HepG2 (cell line): ENCODE measurements at places on chromosomes 2 and 18. TPM values are rescaled to one million over a fixed set of nuclear protein-coding genes. Genes with fewer than 3 reads are reported as not detected.

The CD302 gene
- polyA plus RNA-seq = 15.6 and 16.0 TPM in 2 replicates

The CNTNAP5 gene
- not detected in 2 replicates for polyA plus RNA-seq

The MRO gene
- not detected in 2 replicates for polyA plus RNA-seq

The LIPG gene
- 0.96 and 4.6 TPM in 2 replicates for polyA plus RNA-seq

The FNDC4 gene
- 17.4 and 26.3 TPM in 2 replicates for polyA plus RNA-seq

The RETREG2 gene
- polyA plus RNA-seq = 134 and 137 TPM in 2 replicates

The RPL31 gene
- polyA plus RNA-seq = 3,582 and 3,614 TPM in 2 replicates

The SNED1 gene
- polyA plus RNA-seq = 0.35 and 0.65 TPM in 2 replicates

The LTBP1 gene
- 0.12 and 0.16 TPM in 2 replicates for polyA plus RNA-seq

The G6PC2 gene
- polyA plus RNA-seq = not detected in 2 replicates

The ALK gene
- not detected in 2 replicates for polyA plus RNA-seq

The RESP18 gene
- not detected in 2 replicates for polyA plus RNA-seq

The DPYSL5 gene
- polyA plus RNA-seq = 0.03 and 0.15 TPM in 2 replicates

The CCDC85A gene
- not detected in 2 replicates for polyA plus RNA-seq

The ONECUT2 gene
- 3.2 and 3.7 TPM in 2 replicates for polyA plus RNA-seq

The PJVK gene
- 2.6 and 3.0 TPM in 2 replicates for polyA plus RNA-seq

The SLC9A2 gene
- not detected in 2 replicates for polyA plus RNA-seq

The SERPINB8 gene
- polyA plus RNA-seq = 0.84 and 0.95 TPM in 2 replicates

The AQP12B gene
- polyA plus RNA-seq = not detected in 2 replicates

The PLGLB1 gene
- 0.20 and 0.26 TPM in 2 replicates for polyA plus RNA-seq

The VSNL1 gene
- 62.8 and 95.9 TPM in 2 replicates for polyA plus RNA-seq

The SLC23A3 gene
- 0.78 and 2.1 TPM in 2 replicates for polyA plus RNA-seq

The EFEMP1 gene
- polyA plus RNA-seq = not detected in 2 replicates

The MARCHF4 gene
- polyA plus RNA-seq = not detected in 2 replicates

The TMEM169 gene
- polyA plus RNA-seq = 1.5 and 2.1 TPM in 2 replicates

The GYPC gene
- 0.09 TPM in 1 of 2 replicates, not detected in the other for polyA plus RNA-seq

The CNGA3 gene
- polyA plus RNA-seq = not detected in 2 replicates

The ARHGAP28 gene
- polyA plus RNA-seq = not detected in 2 replicates

The KLHL41 gene
- 0.07 TPM in 1 of 2 replicates, not detected in the other for polyA plus RNA-seq

The CNDP1 gene
- polyA plus RNA-seq = 0.01 and 0.13 TPM in 2 replicates

The GAL3ST2 gene
- 0.17 and 0.30 TPM in 2 replicates for polyA plus RNA-seq

The ALPG gene
- polyA plus RNA-seq = not detected in 2 replicates

The PIEZO2 gene
- 15.2 and 15.3 TPM in 2 replicates for polyA plus RNA-seq

The SIX3 gene
- not detected in 2 replicates for polyA plus RNA-seq

The LOXL3 gene
- polyA plus RNA-seq = 6.5 and 7.2 TPM in 2 replicates

The REEP1 gene
- 0.05 TPM in 1 of 2 replicates, not detected in the other for polyA plus RNA-seq

The CCNYL1 gene
- polyA plus RNA-seq = 13.8 and 16.2 TPM in 2 replicates

The CLEC4F gene
- polyA plus RNA-seq = 0.12 and 0.14 TPM in 2 replicates

The PRKAG3 gene
- not detected in 2 replicates for polyA plus RNA-seq

The SERPINB11 gene
- polyA plus RNA-seq = not detected in 2 replicates
